ENCODE measurements at places on chromosomes 3 and 15.

DNA sequence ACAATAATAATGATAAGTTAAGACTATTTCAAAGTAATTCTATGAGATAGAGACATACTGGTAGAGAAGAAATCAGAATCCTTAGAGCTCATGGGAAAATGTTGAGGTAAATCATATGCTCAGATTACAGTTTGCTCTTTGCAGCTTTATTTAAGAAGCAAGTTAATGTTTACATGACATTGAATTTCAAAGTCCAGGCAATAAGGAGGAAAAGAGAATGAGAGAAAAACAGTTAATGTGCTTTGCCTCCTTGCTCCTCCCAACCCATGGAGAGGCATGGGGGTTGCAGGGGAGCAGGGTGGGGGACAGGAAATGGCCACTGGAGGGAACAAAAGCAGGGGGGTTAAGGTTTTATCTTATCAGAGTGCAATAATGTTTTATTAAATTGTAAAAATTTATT lies 42.2 kb upstream of the ZBTB38 start:
- no peak for DNase-seq

DNA sequence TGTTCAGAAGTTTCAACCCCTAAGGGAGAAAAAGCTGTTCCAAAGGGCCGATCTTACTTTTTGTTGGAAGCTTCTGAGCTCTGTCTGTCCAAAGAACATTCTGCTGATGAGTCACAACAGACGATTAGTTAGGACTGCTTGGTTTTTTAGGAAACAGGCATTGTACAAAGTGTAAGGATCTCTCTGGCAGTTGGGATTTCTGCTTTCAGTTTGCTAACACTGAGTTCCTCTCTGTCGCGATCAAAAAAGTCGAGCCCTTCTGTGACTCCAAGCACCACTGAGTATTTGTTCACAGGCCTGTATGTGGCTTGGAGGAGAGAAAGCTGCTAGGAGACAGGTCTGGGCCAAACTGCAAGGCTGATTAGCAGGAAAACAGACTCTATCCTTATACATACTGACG lies 91.8 kb upstream of the PFN2 start:
- DNase-seq, result peak; percentile 13

- DNase-seq, result no peak
Measured at GRCh38 chr15:47689660-47690059, 27.6 kb upstream of the SEMA6D start.

GRCh38 chr15:69290346-69291164 lies 8.2 kb upstream of the PAQR5 start:
- DNase-seq, result no peak

GRCh38 chr15:51759557-51760070 lies 8.2 kb downstream of the TMOD2 start:
- peak; percentile 73 for DNase-seq

- peak; percentile 35 for DNase-seq
Measured at GRCh38 chr3:8555113-8555661, 53.6 kb downstream of the LMCD1 start.

GRCh38 chr15:32657198-32657883 lies 15.8 kb downstream of the SCG5 start:
- peak; percentile 63 for DNase-seq

GRCh38 chr3:126216416-126216815 lies 36.0 kb upstream of the ALDH1L1 start:
- DNase-seq, result no peak

DNA sequence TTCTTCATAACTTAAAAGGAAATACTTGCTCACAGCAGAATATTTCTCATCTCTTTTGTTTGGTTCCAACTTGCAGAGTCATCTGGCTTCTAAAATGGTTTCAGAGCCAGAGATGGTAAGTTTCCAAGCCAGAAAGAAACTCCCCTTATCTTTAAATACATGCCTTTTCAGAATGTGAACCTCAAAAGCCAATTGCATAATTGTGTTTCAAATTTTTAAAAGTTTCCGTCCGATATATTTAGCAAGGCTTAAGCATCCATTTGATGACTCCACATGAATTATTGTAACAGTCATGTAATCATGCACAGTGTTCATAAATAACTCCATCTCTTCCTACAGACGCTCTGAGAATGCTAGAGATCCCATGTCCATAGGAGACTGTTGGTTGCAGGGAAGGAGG lies 40.6 kb upstream of the C3orf80 start:
- no peak for DNase-seq

DNA sequence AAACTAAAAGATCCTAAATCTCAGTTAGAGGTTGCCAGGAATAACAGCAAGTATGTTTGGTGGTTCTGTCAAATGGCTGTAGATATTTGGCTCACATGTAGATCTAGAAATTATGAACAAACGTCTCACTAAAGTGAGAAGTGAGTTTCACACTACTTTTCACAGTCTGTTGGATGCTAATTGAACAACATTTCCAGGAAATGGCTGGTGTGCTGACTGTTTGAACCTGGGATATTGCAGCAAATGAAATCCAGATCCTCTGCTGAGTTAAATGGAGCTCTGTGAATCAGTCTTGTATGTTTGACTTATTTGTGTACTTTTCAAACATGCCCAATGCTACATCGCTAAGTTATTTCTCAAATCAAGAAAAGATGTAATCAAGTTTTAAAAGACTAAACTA lies 21.3 kb upstream of the RSL24D1 start:
- no peak for DNase-seq

DNA sequence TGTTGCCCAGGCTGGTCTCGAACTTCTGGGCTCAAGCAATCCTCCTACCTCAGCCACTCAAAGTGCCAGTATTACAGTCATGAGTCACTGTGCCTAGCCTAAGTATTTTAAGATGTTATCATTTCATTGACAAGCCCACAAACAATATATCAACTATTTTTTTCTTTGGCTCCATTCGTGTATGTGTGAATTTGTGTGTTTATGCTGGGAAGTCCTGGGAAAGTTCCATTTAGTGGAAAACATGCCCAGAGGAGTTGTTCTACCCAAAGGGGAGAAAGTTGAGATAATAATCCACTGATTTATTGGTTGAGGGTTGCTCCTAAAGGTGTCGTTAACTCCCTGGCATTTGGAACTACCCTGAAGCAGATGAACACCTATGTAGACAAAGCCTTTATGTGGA lies 58.8 kb downstream of the KIF9 start:
- no peak for DNase-seq

- no peak for DNase-seq
Measured at GRCh38 chr3:191066669-191067068, 132.4 kb upstream of the OSTN start.

GRCh38 chr3:177231242-177231641 lies 34.0 kb upstream of the TBL1XR1 start:
- no peak for DNase-seq

DNA sequence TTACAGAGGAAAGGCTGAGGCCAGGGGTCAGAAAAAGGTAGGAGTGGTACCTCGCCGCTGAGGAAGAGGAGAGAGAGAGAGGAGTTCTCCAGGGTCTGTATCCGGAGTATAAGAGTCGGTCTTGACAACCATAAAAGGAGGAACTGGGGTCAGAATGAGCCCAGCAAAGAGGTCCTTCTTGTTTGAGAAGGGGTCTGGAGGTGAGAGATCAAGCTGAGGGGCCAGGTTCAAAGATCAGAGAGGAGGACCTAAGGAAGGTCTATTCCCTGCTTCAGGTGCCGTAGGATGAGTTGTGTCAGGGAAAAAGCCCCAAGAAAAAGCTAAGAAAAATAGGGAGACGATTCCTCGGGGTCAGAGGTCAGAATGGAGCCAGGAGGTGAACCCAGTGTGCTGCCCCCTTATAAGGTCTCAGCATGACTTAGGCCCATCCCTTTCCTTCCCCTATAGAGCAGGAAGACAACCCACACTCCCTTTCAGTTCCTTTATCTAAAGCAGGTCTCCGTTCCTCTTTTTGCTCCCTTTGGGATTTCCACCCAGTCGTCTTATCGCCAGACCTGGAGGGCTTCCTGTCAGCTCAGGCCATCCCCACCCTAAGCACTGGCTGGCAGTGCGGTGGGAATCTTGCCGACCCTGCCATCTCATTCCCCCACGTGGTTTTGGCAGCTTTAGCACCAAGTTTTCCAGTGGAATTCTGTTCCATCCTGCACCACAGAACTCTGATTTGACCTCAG lies 651 bp downstream of the MTMR14 start:
- no peak for DNase-seq

GRCh38 chr15:98651036-98651481 lies 2.7 kb downstream of the IGF1R start:
- no peak for DNase-seq

GRCh38 chr3:141239511-141240281 lies 8.1 kb downstream of the PXYLP1 start:
- DNase-seq, result peak; percentile 14

DNA sequence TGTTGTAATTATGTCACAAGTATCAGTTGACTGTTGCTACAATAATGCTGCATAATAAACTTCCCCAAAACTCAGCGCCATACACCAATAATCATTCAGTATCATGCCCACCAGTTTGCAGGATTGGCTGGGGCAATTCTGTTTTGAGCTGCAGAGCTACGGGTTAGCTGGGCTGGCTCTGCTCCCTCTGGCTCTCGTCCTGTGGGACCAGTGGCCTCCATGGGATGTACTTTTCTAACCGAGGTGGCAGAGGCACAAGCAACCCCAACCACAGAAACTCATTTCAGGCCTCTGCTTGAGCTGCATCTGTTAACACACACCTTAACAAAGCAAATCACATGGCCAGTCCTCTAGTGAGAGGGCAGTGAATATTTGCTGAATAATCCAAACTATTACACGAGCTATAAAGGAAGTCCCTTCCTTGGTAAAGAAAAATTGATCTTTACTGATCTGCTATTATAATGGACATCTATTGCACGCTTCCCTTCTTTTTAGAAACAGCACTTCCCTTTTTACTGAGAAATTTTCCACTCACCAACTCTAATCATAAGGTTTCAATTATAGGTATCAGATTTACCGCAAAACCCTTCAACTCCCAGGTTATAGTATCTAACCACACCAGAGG lies 10.9 kb upstream of the BCL2A1 start:
- DNase-seq, result no peak

GRCh38 chr3:38560996-38561717 lies 65.0 kb downstream of the EXOG start:
- no peak for DNase-seq

DNA sequence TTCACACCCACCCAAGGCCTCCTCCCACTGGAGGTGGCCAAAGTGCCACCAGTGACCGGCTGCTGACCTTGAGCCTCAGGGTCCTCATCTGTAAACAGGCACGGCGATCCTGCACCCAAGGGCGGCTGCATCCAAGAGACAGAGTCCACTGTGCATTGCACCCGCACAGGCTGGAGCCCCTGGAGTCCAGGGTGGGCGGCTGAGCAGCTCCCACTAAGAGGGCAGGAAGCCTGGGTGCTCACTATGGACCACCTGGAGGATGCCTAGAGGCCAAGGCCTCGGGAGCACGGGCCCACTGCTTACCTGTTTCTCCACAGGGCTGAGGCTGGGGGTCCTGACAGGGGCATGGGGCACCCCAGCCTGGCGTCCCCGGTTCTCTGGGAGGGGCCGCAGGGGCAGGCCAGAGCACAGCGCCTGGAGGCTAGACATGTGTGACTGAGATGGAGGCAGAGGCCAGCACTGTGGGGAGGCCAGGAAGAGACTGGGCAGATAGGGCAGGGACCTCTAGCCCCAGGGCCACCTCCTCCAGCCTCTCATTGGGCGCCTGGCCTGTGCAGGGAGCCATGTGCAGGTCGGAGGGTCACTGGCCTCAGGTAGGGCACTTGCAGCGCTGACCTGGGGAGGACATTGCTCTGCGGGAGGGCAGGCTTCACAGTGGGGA lies at the start of gene UROC1:
TSS of gene UROC1 (minus strand) at position 483 of the 661 bp plus-strand sequence. CDS start at position 429, 54 bp downstream.
- DNase-seq, result no peak

DNA sequence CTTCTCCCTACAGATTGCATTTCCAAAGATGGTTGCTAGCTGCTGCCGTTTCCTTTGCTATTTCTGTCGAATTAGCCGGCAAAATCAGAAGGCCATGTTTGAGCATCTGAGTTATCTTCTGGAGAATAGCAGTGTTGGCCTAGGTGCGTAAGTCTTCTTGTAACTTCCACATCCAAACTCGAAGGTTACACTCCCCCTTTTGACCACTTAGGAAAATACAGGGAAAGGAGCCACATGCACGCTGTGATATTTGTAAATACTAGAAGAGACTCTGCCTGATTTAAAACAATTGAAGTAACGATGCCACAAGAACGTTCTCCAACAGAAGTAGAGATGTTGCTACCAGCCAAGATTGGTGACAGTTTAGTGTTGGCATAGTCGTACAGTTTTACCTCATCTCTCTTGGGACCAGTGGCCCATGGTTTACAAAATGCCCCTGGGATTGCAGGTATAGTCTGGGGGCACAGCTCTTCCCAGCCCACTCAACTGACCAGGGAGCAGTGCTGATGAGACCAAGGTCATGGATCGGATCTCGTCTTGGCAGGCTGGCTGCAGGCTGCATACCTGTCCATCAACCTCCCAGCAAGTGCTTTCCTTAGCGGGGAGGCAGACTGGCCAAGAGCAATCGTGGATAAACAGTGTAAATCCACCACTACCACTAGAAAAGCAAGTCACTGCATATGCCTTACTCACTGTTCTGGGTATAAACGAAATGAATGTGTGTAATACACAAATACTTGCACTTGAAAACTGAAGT lies 268.4 kb upstream of the CHRM5 start:
- DNase-seq, result peak; percentile 8

DNA sequence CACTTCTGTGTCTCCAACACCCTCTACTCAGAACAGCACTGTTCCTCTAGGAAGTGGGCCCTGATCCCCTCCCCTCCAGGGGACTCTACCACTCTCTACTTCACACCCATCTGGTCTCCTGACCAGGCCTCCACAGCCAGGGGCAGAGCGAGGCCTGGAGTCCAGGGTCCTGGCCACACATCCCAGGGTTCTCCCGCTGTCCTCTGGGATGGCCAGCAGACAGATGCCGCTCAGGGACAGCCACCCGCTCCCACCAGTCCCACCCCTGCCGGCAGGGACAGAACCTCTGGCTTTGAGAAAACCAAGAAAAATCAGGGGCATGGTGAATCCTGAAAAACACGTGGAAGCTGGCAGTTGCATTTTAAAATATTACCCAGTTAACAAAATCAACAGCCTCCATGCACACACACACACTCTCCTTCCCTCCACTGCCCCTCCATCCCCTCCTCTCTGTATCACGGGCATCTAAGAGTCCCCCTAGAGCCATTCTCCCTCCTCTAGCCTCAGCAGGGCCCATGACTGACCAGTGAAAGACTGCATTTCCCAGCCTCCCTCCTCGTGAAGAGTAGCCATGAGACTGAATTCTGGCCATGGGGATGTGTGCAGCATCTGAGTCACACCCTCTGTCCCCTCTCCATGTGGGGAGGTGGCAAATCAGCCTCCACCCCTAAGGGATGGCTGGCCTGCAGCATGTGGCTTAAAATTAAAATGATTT lies 32.1 kb upstream of the IQSEC1 start:
- no peak for DNase-seq

GRCh38 chr3:25437953-25438352 lies 9.9 kb downstream of the RARB start:
- DNase-seq, result no peak

- DNase-seq, result no peak
Measured at GRCh38 chr15:57395292-57395691, 19.0 kb downstream of the CGNL1 start.

DNA sequence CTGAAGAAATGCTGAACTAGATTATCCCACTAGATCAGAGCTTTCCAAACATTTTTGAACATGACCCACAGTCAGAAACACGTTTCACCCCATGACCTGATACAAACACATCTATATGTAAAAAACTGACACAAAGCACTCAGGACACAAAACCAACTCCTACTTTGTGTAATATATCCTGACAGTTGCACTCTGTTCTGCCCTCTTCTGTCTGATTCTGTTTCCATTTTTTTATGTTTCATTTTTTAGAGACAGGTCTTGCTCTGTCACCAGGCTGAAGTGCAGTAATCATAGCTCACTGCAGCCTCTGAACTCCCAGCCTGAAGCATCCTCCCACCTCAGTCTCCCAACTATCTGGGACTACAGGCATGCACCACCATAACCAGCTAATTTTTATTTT lies 15.8 kb upstream of the RFTN1 start:
- no peak for DNase-seq
